NCI-H1105 treated with DMSO at 0.1 percent for 48 hours (cell line): ENCODE measurements at places on chromosomes 16 and 17.

DNA sequence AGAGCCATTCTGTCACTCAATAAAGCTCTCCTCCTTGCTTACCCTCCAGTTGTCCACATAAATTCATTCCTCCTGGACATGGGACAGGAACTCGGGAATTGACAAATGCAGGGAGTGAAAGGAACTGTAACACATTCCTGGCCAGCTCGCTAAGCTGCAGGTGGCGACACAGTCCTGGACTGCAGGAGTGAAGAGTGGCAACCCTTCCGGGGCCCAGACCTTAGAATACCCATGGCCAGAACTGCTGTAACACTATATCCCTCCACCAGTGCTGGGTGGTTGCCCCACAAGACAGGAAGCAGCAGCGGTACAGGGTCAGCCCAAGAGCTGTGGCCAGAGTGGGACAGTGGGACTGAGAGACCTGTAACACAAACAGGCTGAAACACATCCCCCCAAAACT, 30.3 kb upstream of the KIF2B start:
- no peak for DNase-seq

DNA sequence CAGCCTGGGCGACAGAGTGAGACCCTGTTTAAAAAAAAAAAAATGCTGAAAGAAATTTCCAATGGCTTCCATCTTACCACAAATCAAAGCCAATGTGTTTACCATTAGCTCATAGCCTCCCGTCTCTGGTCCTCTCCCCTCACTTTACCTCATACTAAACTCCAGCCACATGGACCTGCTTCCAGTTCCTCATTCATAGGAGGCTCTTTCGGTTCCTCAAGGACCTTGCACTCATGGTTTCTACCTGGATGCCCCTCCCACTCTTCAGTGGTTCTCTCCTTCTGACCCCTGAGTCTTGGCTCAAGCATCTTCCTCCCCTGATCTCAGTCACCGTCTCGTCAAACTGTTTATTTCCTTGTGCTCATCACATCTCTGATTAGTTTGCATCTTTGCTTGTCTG, 3.8 kb upstream of the DEF8 start:
- DNase-seq: no peak

- DNase-seq: no peak
Measured at GRCh38 chr17:83149761-83150251, 70.4 kb downstream of the METRNL start.

- DNase-seq: no peak
Measured at GRCh38 chr17:78879635-78880186, 23.3 kb downstream of the CEP295NL start.

- peak; percentile 91 for DNase-seq
Measured at GRCh38 chr17:81427173-81428120, 32.2 kb downstream of the BAHCC1 start.

DNA sequence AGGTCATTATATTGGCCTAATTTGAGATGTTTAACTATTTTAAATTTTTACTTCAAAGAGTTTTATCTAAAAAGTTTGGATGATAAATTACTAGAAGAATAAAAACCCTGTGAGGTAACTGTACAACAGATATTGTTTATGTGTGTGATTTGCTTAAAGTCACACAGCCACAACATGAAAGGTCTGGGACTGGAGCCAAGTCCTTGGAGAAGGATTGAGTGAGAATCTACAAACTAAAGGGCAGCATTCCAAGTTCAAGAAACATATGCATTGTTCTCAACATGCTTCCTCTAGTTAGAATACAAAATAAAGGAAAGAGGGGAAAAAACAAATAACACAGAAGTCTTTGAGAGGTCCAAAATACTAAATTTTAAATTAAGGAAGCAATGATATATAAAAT, 131.5 kb upstream of the MON1B start:
- no peak for DNase-seq

GRCh38 chr17:55825213-55825612, 74.4 kb downstream of the PCTP start:
- DNase-seq: no peak

DNA sequence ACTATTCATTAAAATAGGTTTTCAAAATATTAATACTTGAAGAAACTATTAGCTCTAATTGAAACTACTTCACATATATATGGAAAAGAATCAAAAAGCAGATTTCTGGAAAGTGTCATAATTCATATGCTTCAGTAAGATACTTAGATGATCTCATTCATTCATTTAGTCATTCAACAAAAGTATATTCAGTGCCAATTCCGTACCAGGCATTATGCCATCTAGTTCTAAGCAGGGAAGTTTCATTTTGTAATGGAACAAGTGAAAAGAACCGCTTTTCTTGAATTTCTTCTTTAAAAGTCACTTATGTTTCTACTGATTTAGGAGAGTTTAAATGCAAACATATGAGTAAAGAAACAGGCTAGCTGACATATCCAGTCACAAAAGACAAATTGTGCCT, 118.3 kb upstream of the FAM20A start:
- DNase-seq: no peak

- no peak for DNase-seq
Measured at GRCh38 chr16:55294129-55294528, 29.9 kb upstream of the IRX6 start.

DNA sequence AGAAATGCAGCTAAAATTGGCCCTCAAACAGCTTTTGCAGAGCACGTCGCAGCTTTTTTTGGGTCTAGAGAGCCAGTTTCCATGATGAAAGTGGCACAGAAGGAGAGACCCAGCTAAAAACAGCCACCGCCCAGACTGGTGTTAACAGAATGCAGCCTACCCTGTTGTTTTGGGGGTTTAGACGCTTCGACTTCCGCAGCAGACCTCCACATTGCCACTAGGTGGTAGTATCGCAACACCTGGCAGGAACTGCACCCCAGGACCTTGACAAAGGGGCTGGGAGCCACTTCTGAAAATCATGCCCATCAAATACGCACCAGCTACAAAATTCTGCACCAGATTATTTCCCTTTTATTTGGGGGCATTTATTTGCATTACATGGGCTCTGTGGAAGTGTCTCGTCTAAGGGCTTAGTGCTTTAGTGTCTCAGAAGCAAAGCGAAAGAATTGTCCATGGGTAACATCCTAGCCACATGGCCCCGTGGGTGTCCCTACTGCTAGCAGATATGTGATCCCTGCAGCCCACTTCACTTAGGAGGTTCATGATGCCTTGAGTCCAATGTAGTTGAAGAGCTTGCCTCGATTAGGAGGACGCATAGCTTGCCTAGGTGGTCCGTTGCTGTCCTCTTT, 167.1 kb downstream of the HAPSTR1 start:
- DNase-seq: no peak

DNA sequence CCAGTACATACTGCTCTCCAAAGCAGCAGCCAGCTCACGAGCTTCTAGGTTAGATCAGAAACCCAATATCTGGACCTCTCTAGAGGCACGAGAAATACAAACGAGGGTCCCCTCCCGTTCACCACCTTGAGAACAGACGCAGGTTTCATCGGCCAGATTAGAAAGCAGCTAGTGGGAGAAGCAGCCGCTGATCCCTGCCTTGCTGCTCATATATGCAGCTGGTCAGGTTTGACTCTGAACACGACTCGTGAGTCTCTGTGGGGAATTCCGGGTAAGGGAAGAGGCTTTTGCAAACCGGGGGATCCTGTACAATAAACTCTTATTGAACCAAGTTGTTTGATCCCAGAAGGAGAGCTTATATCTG, 1.6 kb downstream of the VAT1L start:
- no peak for DNase-seq

DNA sequence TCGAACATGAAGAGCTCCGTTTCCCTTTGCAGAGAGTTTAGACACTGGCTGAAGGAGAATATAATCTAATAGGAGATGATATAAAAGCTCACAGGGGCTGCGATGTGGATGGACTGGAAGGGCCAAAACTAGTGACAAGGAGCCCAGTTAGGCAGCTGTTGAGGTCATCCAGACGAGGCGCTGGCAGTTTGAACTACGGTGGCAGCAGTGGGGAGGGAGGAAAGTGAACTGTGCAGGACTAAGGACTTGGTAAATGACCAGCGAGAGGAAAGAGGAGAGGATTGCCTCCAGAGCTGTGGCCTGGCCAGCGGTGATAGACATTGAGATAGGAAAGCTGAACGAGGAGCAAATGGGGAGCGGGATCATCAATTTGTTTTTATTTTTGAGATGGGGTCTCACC, 14.6 kb upstream of the YWHAE start:
- no peak for DNase-seq

- peak; percentile 64 for DNase-seq
Measured at GRCh38 chr17:68462381-68463210, 5.3 kb upstream of the WIPI1 start.

- DNase-seq: no peak
Measured at GRCh38 chr16:28821874-28822519, 802 bp upstream of the ATXN2L start.

DNA sequence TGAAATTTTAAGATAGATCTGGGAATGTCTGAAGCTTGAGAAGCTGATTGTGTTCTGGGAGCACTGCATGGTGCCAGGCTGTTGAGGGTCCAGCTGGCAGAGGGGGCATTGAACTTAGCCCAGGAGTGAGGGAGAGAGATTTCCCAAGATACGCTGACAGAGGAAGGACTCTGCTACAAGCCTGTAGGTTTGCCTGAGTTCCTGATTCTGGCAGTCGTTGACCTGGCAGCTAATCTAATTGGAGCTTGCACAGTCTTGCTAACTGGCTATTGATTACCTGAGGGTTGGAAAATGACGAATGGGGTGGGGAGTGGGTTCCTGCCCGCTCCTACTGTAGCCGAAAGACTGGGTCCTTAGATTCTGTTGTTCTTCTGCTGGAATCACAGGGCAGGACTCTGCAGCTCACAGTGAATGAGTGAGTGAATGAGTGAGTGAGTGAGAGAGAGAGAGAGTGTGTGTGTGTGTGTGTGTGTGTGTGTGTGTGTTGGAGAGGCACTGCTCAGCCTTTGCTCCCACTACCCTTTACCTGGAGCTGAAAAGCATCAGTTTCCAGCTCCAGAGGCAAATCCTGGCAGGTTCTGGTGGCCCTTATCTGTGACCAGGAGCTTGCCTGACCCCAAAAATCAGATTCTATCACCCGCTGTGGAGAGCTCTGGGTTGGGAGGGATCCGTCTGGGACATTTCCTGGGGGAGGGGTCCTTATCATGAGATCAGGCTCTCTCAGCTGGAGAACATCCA, 16.7 kb downstream of the CTRL start:
- DNase-seq: no peak

DNA sequence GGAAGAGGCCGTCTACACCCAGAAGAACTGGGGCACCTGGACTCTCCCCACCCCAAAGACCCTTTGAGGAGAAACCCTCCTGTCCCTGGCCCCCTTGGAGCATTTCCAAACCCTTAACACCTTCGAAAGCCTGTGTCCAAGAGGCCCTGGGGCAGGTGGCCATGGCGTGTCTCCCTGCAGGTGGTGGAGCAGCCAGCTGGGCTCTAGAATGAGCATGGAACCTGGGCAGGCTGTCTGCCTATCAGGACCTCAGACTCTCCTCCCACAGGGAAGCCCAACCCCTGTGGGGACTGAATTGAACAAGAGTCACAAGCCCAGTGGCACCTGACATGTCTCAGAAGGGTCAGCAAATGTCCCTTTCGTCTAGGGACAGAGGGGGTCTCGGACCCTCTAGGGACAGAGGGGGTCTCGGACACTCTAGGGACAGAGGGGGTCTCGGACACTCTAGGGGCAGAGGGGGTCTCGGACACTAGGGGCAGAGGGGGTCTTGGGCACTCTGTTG, 8.4 kb downstream of the CBX4 start:
- DNase-seq: no peak

DNA sequence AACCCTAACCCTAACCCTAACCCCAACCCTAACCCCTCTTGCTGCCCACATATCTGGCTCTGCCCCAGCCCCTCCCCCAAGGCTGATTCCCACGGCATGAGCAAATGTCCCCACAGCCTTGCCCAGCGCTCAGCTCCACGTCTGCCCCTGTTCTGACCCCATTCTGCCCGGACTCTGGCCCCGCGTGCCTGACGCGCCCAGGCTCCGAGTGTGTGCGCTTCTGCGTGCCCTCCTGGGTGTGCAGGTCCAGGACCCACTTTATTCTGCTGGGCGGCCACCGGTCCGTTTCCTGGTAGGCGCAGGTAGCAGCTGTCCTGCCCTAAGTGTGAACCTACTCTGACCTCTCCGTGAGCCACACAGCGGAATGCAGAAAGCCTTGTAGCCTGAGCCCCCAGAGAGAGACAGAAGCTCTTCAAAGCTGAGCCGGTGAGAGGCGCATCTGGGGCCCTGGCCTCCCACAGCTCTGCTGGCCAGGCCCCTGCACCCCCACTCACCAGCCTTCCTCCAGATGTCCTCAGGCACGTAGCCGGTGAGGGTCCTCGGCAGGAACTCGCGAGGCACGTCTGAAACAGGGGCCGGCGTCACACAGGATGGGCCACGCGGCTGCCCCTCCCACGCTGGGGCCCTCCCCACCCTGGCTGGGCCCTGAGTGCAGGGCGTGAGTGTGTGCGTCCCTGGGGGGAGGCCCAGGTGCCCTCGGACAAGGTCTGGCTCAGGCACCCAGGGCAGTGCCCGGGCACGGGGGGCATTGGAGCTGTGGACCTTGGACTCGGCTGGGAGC, 14.0 kb upstream of the PABPN1L start:
- no peak for DNase-seq

DNA sequence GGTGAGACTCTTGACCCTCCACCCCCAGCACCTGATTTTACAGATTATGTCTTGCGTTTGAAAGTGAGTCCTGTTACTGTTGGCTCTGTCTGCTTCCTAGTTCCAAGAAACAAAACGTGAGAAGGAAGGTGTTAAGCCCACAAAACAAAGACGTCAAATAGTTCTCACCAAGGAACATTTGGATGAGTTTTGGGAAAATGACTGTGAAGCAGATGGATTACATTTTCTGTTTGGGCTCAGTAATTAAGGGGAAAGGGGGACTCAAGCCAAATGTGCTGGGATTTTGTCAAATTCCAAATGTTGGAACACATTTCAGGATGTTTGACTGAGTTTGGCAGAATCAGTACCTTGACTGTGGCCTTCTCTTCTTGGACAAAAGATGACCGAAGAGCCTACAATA, 71.2 kb downstream of the PCTP start:
- DNase-seq: no peak

GRCh38 chr17:15393414-15393813, 52.0 kb upstream of the TEKT3 start:
- no peak for DNase-seq

DNA sequence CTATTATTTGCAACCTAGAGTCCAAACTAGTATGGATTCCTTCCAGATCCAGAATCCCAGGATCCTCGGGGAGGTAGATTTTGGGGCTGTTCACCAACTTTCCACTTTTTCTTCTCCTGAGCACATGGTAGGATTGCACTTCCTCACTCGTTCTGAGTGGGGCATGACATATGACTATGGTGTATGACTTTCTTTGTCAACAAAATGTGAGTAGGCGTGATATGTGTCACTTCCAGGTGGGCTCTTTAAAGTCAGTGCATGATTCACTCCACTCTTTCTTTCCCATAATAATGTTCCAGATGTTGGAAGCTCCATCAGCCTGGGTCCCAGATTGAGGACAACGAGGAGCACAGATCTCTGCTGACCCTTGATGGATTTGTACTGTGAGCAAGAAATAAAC, 21.5 kb downstream of the IRX5 start:
- no peak for DNase-seq

GRCh38 chr17:59413014-59413766, 81.7 kb downstream of the YPEL2 start:
- DNase-seq: no peak
